Osteocyte (in vitro differentiated cells): ENCODE measurements at places on chromosomes 12 and 14. TPM values are rescaled to one million over a fixed set of nuclear protein-coding genes. Genes with fewer than 3 reads are reported as not detected.

DNA sequence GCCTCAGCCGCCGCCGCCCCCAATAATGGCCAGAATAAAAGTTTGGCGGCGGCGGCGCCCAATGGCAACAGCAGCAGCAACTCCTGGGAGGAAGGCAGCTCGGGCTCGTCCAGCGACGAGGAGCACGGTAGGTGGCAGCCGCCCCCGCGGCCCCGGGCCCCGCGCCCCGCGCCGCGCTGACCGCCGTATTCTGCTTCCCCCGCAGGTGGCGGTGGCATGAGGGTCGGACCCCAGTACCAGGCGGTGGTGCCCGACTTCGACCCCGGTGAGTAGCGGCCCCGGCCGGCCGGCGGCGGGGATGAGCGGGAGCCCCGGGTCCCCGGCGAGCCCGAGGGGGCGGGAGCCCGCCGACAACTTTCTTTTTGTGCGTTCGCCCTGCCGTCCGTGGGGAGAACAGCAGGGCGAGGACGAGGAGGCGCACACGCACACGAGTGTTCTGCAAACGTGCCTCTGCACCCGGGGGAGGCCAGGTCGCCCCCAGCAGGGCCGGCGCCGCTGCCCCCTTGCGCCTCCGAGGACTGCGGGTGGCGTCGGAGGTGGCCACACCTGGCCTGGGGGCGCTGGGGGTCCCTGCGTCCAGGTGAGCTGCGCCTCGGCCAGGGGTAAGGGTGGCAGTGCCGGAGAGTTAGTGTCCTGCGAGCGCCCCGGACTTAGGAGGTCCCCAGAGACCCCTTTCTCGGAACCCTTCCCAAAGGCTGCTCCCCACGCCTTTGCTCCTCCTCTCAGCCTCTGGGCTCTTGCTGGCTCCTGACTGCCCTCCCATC is 794 bp downstream of the RCOR1 start:
- H3K27ac ChIP-seq: peak overlapping the region; percentile 90
- H3K36me3 ChIP-seq: no peaks in the 10 kb centered on the region
- H3K4me1 ChIP-seq: peaks cover 39% of the 10 kb centered on the region
- peak overlapping the region; percentile 93 for H3K4me3 ChIP-seq
- DNase-seq: peak; percentile 86
- H3K27me3 ChIP-seq: no peaks in the 10 kb centered on the region

The SSPN gene
- total RNA-seq: 19.2 and 23.3 TPM in 2 replicates

The SLC48A1 gene
- 21.2 and 21.6 TPM in 2 replicates for total RNA-seq

- DNase-seq: no peak
- no peak overlapping the region for H3K27ac ChIP-seq
- H3K4me3 ChIP-seq: no peak overlapping the region
- no peaks in the 10 kb centered on the region for H3K27me3 ChIP-seq
- H3K4me1 ChIP-seq: peaks cover 10% of the 10 kb centered on the region
Observed at GRCh38 chr14:64736271-64737169, 32.3 kb downstream of the PLEKHG3 start.

DNA sequence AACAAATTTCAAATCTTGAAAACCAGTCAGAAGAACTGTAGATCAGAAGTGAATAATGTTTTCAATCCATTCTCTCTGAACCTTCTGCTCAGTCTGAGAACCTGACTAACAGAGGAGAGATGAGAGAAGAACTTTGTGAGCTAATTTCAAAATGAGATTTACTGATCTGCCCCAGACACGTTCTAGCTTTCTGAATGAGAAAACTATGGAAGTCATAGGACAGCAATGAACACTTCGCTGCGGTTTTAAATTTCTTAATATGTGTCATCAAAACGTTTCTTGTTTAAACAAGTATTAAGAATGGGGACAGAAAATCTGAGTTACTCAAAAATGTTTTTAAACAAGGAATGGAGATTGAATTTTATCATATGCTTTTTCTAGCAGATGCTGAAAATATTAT is 66.6 kb upstream of the FAR2 start:
- no peak overlapping the region for H3K4me3 ChIP-seq
- no peaks in the 10 kb centered on the region for H3K36me3 ChIP-seq
- peaks cover 7% of the 10 kb centered on the region for H3K4me1 ChIP-seq
- no peak overlapping the region for H3K27ac ChIP-seq
- H3K27me3 ChIP-seq: no peaks in the 10 kb centered on the region
- no peak for DNase-seq

GRCh38 chr14:73022051-73022450 is 4.9 kb downstream of the ZFYVE1 start:
- peaks cover 39% of the 10 kb centered on the region for H3K36me3 ChIP-seq
- no peak overlapping the region for H3K27ac ChIP-seq
- DNase-seq: no peak
- H3K4me1 ChIP-seq: peaks cover 43% of the 10 kb centered on the region

DNA sequence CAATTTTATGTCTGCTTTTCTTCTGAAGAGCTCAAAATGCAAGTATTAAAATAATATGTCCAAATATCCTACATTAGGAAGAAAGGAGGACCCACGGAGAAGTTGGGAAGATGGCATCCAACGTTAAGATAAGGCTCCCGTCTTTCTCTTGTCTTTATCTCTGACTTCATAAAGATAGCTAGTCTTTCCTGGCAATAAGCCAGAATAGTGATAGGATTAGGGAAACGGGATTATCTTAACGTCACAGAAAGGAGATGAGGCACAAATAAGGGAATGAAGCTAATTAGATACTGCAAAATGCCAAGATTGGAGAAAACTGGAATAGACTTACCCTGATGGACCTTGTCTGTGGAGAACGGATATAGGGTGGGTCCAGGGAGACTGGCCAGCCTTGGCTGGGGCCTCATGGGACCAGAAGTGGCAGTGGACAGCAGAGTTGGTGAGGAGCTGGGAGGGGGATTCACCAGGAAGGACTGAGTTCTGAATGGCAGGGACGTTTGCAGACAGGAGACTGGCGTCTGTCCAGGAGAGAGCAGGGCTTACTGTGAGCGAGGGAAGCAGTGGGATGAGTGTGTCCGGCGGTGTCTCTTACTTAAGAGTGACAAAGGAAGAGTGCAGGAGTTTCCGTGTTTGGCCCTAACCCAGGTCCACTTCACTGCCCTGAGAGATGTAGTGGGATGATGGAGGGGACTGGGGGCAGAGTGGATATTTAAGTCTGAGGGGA is 119.9 kb downstream of the CACNA1C start:
- peaks cover 18% of the 10 kb centered on the region for H3K36me3 ChIP-seq
- no peak for DNase-seq
- H3K27ac ChIP-seq: no peak overlapping the region
- no peaks in the 10 kb centered on the region for H3K27me3 ChIP-seq
- peaks cover 4% of the 10 kb centered on the region for H3K4me1 ChIP-seq
- no peak overlapping the region for H3K4me3 ChIP-seq

The PTGER2 gene
- total RNA-seq: 2.1 and 2.4 TPM in 2 replicates

DNA sequence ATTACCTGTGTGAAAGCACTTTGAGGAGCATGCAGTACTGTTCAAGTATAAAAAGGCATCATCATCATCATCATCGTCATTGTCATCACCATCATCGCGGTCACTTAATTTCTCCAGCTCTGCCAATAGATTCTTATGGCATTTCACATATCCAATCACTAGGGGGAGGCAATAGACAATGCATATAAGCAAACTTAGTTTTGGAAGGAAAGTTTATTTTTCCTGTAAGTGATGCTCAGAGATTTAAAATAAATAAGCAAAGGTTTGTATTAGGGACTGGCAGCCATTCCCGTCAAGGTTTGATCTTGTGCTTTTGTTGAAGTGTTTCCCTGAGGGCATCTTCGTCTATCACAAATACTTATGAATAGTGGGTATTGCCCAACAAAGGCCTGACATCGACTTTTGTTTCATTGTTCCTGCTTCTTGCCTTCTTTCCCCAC is 127.4 kb downstream of the KTN1 start:
- no peaks in the 10 kb centered on the region for H3K4me1 ChIP-seq
- peak overlapping the region; percentile 28 for H3K27ac ChIP-seq
- H3K36me3 ChIP-seq: no peaks in the 10 kb centered on the region
- no peaks in the 10 kb centered on the region for H3K27me3 ChIP-seq

GRCh38 chr12:64714551-64714968 is 44.6 kb downstream of the GNS start:
- H3K27ac ChIP-seq: no peak overlapping the region
- peaks cover 40% of the 10 kb centered on the region for H3K36me3 ChIP-seq
- no peaks in the 10 kb centered on the region for H3K27me3 ChIP-seq
- no peak overlapping the region for H3K4me3 ChIP-seq

GRCh38 chr14:75229661-75230139 is 48.9 kb upstream of the FOS start:
- H3K36me3 ChIP-seq: no peaks in the 10 kb centered on the region
- H3K4me1 ChIP-seq: peaks cover 7% of the 10 kb centered on the region
- no peak overlapping the region for H3K27ac ChIP-seq
- H3K4me3 ChIP-seq: no peak overlapping the region
- DNase-seq: no peak
- H3K27me3 ChIP-seq: peaks cover 2% of the 10 kb centered on the region

The SLC25A47 gene
- total RNA-seq: not detected in 2 replicates

The SYCP3 gene
- total RNA-seq: not detected in 2 replicates

The CFAP73 gene
- not detected in 2 replicates for total RNA-seq

- no peak for DNase-seq
- peaks cover 13% of the 10 kb centered on the region for H3K4me1 ChIP-seq
- H3K4me3 ChIP-seq: no peak overlapping the region
- H3K27me3 ChIP-seq: no peaks in the 10 kb centered on the region
Observed at GRCh38 chr14:50055461-50056228, 60.7 kb downstream of the VCPKMT start.

GRCh38 chr12:84136862-84137367 is 775.7 kb downstream of the SLC6A15 start:
- H3K4me3 ChIP-seq: no peak overlapping the region
- no peaks in the 10 kb centered on the region for H3K36me3 ChIP-seq
- H3K27me3 ChIP-seq: no peaks in the 10 kb centered on the region
- peaks cover 14% of the 10 kb centered on the region for H3K4me1 ChIP-seq
- DNase-seq: no peak
- no peak overlapping the region for H3K27ac ChIP-seq

GRCh38 chr12:43861015-43861839 is 25.3 kb downstream of the TMEM117 start:
- H3K36me3 ChIP-seq: no peaks in the 10 kb centered on the region
- no peak overlapping the region for H3K27ac ChIP-seq
- H3K27me3 ChIP-seq: no peaks in the 10 kb centered on the region
- no peak for DNase-seq

GRCh38 chr14:55324812-55325211 is 53.6 kb downstream of the FBXO34 start:
- no peaks in the 10 kb centered on the region for H3K27me3 ChIP-seq
- peaks cover 10% of the 10 kb centered on the region for H3K4me1 ChIP-seq
- no peak overlapping the region for H3K4me3 ChIP-seq
- DNase-seq: no peak
- no peak overlapping the region for H3K27ac ChIP-seq
- H3K36me3 ChIP-seq: peaks cover 9% of the 10 kb centered on the region

The OTX2 gene
- not detected in 2 replicates for total RNA-seq

- H3K27me3 ChIP-seq: no peaks in the 10 kb centered on the region
- no peaks in the 10 kb centered on the region for H3K36me3 ChIP-seq
- DNase-seq: no peak
- H3K27ac ChIP-seq: no peak overlapping the region
- H3K4me1 ChIP-seq: peaks cover 21% of the 10 kb centered on the region
Observed at GRCh38 chr14:73795974-73796373, 55.7 kb upstream of the PTGR2 start.

The SRP54 gene
- 59.7 and 62.4 TPM in 2 replicates for total RNA-seq

DNA sequence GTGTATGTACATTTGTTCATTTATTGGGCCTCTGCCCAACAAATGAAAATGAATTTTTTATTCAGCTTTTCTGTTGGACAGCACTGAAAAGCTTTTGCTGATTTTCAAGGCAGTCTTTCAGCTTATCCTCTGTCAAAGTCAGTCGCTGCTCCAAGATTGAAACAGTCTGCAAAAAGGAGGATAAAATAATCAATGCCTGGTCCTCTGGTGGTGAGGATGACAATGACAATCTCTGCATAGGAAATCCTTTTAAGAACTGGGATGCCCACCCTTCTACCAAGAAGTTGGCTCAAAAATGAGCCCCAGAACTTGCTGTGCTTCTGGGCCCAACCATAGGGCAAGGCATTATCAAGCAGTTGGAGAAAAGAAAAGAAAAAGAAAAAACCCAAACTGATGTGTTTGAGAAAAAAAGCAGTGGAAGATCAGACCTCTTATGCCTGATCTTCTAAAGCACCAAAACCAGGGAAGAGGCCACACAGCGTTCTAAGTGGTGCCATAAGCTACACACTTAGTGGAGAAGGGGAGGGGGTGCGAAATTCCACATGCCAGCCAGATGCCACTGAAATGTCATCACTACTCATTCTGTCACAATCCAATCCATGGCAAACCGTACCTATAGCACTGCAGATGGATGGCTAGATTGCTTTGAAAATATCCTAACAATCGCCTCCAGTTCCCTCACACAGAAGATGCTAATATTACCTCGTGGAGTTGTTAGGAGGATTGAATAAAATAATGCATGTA is 69.0 kb upstream of the DUSP6 start:
- no peaks in the 10 kb centered on the region for H3K4me1 ChIP-seq
- H3K27me3 ChIP-seq: no peaks in the 10 kb centered on the region
- no peaks in the 10 kb centered on the region for H3K36me3 ChIP-seq
- H3K4me3 ChIP-seq: no peak overlapping the region

GRCh38 chr12:29220632-29221336 is 71.7 kb downstream of the FAR2 start:
- H3K4me1 ChIP-seq: peaks cover 70% of the 10 kb centered on the region
- no peak for DNase-seq
- H3K4me3 ChIP-seq: no peak overlapping the region
- no peak overlapping the region for H3K27ac ChIP-seq

DNA sequence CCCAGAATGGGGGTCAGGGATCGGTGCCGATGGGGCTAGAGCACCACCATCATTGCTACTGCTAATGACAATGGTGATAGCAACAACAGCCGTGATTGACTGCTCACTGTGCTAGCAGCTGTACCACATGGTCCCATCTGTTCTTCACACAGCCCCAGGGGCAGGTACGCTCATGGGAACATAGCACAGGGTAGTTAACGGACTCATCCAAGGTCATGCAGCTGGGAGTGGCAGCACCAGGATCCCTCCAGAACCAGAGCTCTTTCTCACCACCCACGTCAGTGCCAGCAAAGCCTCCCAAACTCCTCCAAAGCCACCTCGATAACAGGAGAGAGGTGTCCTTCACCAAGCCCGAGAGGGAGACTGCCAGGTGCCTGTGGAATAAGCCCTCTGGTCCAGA is 11.2 kb upstream of the DYNC1H1 start:
- no peak overlapping the region for H3K27ac ChIP-seq
- H3K4me1 ChIP-seq: peaks cover 13% of the 10 kb centered on the region
- H3K4me3 ChIP-seq: no peak overlapping the region
- no peak for DNase-seq
- H3K36me3 ChIP-seq: no peaks in the 10 kb centered on the region
- no peaks in the 10 kb centered on the region for H3K27me3 ChIP-seq
